ENCODE measurements at places on chromosomes 5 and 9.

DNA sequence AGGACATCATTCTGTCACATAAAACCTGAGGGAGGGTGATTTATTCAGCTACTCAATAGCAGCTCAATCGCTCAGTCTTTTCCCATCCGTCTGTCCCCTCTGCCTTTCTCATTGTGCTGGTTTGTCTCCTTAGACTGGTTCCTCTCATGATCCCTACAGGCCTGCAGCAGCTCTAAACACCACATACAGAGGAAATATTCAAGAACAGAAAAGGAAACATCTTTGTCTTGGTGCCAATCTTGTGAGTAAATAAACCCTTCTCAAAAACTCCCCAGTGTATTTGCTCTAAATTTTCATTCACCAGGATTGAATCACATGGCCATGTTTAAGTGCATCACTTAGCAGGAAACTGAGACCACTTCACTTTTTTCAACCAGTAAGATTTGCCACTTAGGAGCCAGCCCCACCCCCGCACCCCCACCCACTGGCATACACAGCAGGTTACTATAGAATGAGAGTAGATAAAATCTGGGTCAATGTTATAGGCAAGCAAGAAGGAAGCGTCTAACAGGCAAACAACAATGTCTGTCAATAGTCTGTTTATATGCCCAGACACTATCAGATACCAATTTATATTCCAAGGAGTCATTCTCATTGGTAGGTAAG is 895.5 kb upstream of the DMAC1 start:
- peak; percentile 33 for DNase-seq

- no peak for DNase-seq
Measured at GRCh38 chr5:33182986-33183385, 257.8 kb upstream of the TARS1 start.

GRCh38 chr9:133356391-133357091 is at the start of the genes SURF1 and SURF2:
Gene SURF1 (minus strand): TSS chr9:133356487. CDS start chr9:133356453, 34 bp downstream.
Gene SURF2 (plus strand): TSS chr9:133356550. CDS start chr9:133356593, 43 bp downstream.
- no peak for DNase-seq

GRCh38 chr5:99314721-99315120 is 385.9 kb upstream of the CHD1 start:
- DNase-seq = no peak

GRCh38 chr9:12666813-12667212 is 26.4 kb upstream of the TYRP1 start:
- DNase-seq = no peak
